ENCODE measurements at places on chromosomes 7 and 10.

DNA sequence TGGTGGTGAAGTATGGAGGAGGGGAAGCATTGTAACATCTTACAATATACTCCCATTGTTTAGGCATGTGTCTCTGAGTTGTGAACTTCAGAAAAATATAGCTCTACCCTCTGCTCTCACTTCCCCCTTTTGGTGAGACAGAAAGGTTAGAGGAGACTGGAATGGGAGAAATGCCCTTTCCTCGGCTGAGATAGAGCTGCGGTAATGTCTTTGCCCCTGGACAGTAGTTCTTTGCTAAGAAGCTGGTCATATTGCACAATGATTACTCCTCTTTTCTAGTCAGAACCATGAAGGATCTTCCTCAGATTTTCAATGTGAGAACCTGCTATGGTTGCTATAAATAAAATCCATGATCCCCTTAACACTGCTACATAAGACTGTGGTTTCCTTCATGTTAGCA lies 171.0 kb downstream of the SEM1 start:
- no peak for DNase-seq
- no peak overlapping the region for H3K4me3 ChIP-seq
- no peak overlapping the region for H3K27ac ChIP-seq
- H3K4me1 ChIP-seq: no peaks in the 10 kb centered on the region
- H3K27me3 ChIP-seq: no peaks in the 10 kb centered on the region
- no peaks in the 10 kb centered on the region for H3K36me3 ChIP-seq

DNA sequence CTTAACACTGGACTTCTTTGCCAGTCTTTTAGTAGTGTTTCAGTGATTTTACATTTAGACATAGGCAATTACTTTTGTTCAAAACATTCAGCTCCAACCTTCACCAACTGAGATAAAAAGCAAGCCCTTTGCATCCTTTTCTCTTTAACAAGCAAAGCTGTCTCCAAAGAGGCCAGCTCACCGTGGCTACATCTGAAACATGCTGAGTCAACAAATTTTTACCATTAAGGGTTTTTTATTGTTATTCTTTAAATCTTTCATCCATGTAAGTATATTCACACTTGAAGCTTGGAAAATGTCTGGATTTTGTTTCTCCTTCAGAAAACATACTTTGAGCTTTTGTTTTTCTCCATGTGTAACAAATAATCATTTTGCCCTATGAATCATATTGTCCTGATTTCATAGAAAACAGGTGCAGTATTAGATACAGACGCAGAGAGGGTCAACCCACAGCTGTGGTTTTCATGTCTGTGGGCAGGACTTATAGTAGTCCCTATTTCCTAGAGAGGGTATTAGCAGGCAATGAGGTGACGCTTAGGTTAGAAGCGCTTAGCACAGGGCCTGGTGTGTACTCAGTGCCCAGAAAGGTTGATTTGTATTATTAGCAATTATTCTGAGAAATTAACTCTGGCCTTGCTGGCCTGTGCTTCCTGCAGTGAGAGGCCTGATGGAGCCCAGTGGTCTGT lies 99.5 kb downstream of the MKI67 start:
- H3K27me3 ChIP-seq: peaks cover 6% of the 10 kb centered on the region
- no peak for DNase-seq
- no peak overlapping the region for H3K4me3 ChIP-seq
- H3K27ac ChIP-seq: no peak overlapping the region
- H3K4me1 ChIP-seq: no peaks in the 10 kb centered on the region
- no peaks in the 10 kb centered on the region for H3K36me3 ChIP-seq

GRCh38 chr7:36777062-36777461 lies 52.8 kb upstream of the AOAH start:
- no peak overlapping the region for H3K4me3 ChIP-seq
- H3K4me1 ChIP-seq: no peaks in the 10 kb centered on the region
- no peak for DNase-seq
- H3K36me3 ChIP-seq: no peaks in the 10 kb centered on the region
- H3K27me3 ChIP-seq: no peaks in the 10 kb centered on the region

DNA sequence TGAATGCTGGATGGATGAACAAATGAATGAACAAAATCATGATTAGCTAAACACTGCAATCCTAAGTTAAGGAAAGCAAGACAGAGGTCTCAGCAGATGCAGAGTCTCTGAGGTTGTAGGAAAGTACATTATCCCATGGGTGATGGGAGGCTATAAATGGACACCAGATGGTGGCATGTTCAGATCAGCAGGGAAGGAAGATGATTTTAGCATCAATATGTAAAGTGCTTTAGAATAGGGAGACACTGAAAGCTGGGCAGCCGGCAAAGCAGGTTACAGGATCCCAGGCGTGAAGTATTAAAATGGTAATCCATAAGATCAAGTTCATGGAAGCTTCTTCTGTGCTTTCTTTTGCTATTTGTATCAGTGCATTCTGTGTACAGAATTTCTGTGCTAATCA lies 7.9 kb upstream of the RAPGEF5 start:
- H3K27ac ChIP-seq: no peak overlapping the region
- H3K4me1 ChIP-seq: no peaks in the 10 kb centered on the region
- no peak overlapping the region for H3K4me3 ChIP-seq
- no peaks in the 10 kb centered on the region for H3K36me3 ChIP-seq

- no peaks in the 10 kb centered on the region for H3K36me3 ChIP-seq
- no peak overlapping the region for H3K27ac ChIP-seq
- no peak overlapping the region for H3K4me3 ChIP-seq
- H3K27me3 ChIP-seq: peaks cover 40% of the 10 kb centered on the region
- no peak for DNase-seq
- H3K4me1 ChIP-seq: no peaks in the 10 kb centered on the region
These were observed 349.1 kb upstream of the PODXL start for GRCh38 chr7:131905471-131905973.

GRCh38 chr7:88299126-88299525 lies 7.6 kb downstream of the STEAP4 start:
- no peaks in the 10 kb centered on the region for H3K4me1 ChIP-seq
- no peaks in the 10 kb centered on the region for H3K27me3 ChIP-seq
- DNase-seq: no peak
- no peaks in the 10 kb centered on the region for H3K36me3 ChIP-seq
- H3K4me3 ChIP-seq: no peak overlapping the region

DNA sequence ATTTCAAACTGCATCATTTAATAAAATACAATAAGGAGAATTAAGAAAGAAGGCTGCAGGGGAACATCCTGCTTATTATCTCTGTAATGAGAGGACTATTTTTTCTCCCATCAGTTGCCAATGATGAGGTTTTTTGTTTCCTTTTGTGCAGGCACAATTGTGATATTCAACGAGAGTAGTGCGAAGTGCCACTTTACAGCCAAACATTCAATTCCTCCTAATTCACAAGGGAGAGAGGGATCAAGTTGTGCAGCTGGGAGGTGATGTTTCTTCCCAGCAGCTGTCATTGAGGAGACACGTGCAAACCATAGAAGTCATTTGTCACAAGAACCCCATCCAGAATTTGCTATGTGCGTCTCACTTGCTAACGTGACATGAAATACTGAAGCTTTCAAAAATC lies 81.6 kb upstream of the ICA1 start:
- no peaks in the 10 kb centered on the region for H3K36me3 ChIP-seq
- H3K27me3 ChIP-seq: no peaks in the 10 kb centered on the region
- H3K27ac ChIP-seq: no peak overlapping the region
- DNase-seq: no peak

DNA sequence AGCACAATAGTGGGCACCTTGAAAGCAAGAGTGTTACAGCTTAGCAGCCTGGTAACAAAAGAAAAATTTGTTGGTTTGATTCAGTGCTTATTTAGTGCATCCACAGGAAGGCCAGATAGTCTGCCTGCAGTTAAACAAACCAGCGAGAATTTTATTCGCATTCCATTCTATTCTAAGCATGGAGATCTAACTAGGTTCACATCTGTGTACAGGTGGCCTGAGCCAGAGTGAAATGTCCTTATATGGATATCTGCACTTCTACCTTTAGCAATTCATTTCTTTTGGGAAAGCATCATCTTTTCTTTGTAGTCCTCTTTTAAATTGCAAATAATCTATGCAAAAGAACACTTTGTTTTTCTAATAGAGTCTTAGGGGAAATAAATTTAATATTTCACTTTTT lies 659.0 kb upstream of the FZD8 start:
- H3K36me3 ChIP-seq: no peaks in the 10 kb centered on the region
- H3K27ac ChIP-seq: no peak overlapping the region
- no peaks in the 10 kb centered on the region for H3K27me3 ChIP-seq
- no peak overlapping the region for H3K4me3 ChIP-seq
- no peak for DNase-seq

- DNase-seq: peak; percentile 56
- no peaks in the 10 kb centered on the region for H3K36me3 ChIP-seq
- H3K4me3 ChIP-seq: peak overlapping the region; percentile 1
These were observed 111.8 kb downstream of the EGFR start for GRCh38 chr7:55130395-55131141.

DNA sequence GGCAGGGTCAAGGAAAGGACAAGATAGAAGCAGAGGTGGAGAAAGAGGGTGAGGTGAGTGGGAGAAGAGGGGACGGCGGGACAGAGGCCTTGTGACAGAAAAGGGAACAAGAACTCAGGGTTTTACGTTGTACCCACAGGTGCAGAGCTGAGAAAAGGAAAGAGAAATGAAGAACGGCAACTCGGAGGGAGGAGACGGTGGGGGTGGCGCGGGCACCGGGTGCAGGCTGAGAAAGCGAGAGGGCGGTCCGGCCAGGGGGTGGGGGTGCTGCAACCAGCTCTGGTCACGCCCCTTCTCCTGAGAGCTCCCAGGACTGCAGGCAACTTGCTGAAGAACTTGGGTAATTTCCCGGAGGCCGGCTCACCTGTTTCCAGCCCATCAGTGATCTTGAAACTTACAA lies 65.3 kb downstream of the CARD11 start:
- no peaks in the 10 kb centered on the region for H3K27me3 ChIP-seq
- no peak overlapping the region for H3K4me3 ChIP-seq
- no peaks in the 10 kb centered on the region for H3K36me3 ChIP-seq
- no peak for DNase-seq

- peak overlapping the region; percentile 17 for H3K27ac ChIP-seq
- H3K36me3 ChIP-seq: no peaks in the 10 kb centered on the region
- no peak for DNase-seq
- H3K4me1 ChIP-seq: peaks cover 6% of the 10 kb centered on the region
These were observed 52.7 kb downstream of the RBM17 start for GRCh38 chr10:6141296-6142151.

GRCh38 chr7:124996778-124997177 lies 67.2 kb upstream of the POT1 start:
- H3K4me1 ChIP-seq: no peaks in the 10 kb centered on the region
- no peaks in the 10 kb centered on the region for H3K27me3 ChIP-seq
- no peaks in the 10 kb centered on the region for H3K36me3 ChIP-seq
- DNase-seq: no peak
- no peak overlapping the region for H3K4me3 ChIP-seq

DNA sequence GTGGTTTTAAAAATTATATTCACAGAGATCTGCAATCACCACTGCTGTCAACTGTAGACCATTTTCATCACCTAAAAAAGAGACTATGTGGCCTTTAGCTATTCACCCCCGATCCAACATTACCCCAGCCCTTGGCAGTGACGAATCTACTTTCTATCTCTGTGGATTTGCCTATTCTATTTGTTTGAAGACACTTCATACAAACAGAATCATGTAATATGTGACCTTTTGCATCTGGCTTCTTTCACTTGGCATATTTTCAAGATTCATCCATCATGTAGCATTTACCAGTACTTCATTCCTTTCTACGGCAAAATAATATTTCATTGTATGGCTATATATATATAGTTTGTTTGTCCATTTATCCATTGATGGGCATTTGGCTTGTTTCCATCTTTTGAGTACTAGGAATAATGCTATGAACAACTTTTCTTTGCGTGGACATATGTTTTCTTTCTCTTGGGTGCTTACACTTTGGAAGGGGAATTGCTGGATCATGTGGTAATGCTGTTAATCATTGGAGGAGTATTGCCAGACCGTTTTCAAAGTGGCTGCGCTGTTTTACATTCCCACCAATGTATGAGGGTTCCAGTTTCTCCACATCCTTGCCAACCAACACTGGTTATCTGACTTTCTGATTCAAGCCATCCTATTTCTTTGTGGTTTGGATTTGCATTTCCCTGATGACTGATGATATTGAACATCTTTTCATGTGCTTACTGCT lies 22.3 kb downstream of the ADAMTS14 start:
- H3K27me3 ChIP-seq: no peaks in the 10 kb centered on the region
- no peaks in the 10 kb centered on the region for H3K36me3 ChIP-seq
- H3K4me3 ChIP-seq: no peak overlapping the region
- no peak overlapping the region for H3K27ac ChIP-seq

DNA sequence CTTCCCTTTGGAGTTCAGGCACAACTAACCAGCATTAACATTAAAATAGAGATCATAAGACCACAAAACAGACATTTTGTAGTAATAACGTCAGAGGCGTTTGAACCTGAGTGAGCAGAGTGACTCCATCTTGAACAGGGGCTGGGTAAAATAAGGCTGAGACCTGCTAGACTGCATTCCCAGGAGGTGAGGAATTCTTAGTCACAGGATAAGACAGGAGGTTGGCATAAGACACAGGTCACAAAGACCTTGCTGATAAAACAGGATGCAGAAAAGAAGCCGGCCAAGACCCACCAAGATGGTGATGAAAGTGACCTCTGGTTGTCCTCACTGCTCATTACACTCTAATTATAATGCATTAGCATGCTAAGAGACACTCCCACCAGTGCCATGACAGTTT lies 493.2 kb upstream of the AUTS2 start:
- no peaks in the 10 kb centered on the region for H3K27me3 ChIP-seq
- H3K4me3 ChIP-seq: no peak overlapping the region
- DNase-seq: no peak
- no peak overlapping the region for H3K27ac ChIP-seq
- no peaks in the 10 kb centered on the region for H3K4me1 ChIP-seq

- H3K4me1 ChIP-seq: peaks cover 4% of the 10 kb centered on the region
- H3K27ac ChIP-seq: no peak overlapping the region
- DNase-seq: no peak
These were observed 35.8 kb downstream of the CHST15 start for GRCh38 chr10:124057601-124058000.

GRCh38 chr7:44275146-44275545 lies 50.2 kb downstream of the CAMK2B start:
- H3K27ac ChIP-seq: no peak overlapping the region
- peaks cover 10% of the 10 kb centered on the region for H3K4me1 ChIP-seq
- no peak overlapping the region for H3K4me3 ChIP-seq
- no peaks in the 10 kb centered on the region for H3K27me3 ChIP-seq
- DNase-seq: no peak

GRCh38 chr7:123528265-123528664 lies 6.1 kb downstream of the IQUB start:
- H3K27me3 ChIP-seq: no peaks in the 10 kb centered on the region
- no peaks in the 10 kb centered on the region for H3K4me1 ChIP-seq
- no peaks in the 10 kb centered on the region for H3K36me3 ChIP-seq
- no peak overlapping the region for H3K4me3 ChIP-seq

DNA sequence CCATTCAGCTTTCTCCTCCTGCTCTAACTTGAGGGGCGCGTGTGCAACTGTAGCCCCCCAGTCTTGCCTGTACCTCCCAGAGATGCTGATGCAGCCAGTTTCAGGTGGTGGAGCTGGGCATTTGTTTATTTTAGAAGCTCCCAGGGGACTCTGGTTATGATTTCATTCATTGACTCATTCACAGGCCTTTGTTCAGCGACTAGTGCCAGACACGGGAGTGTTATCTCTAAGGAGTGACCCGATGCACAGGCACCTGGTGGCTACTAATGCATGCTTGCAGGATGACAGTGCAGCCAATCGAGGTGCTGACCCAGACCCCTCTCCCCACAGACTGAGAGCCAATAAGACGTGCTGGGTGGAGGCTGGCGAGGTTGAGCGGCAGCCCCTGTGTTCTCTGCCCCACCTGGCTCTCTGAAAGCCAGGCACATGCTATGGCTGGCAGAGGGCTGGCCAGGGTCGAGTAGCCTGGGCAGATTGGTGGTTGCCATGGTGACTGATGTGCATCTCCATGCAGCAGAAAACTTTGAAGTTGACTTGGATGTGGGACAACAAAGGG lies 19.7 kb upstream of the SLC18A2 start:
- H3K27me3 ChIP-seq: peaks cover 15% of the 10 kb centered on the region
- DNase-seq: no peak
- H3K4me1 ChIP-seq: peaks cover 16% of the 10 kb centered on the region
- no peak overlapping the region for H3K4me3 ChIP-seq
